Fibroblast of skin of left biceps (primary cell): ENCODE measurements at places on chromosomes 4 and X.

- no peak for DNase-seq
Observed at GRCh38 chr4:152572417-152573086, 36.7 kb upstream of the FBXW7 start.

- DNase-seq = no peak
Observed at GRCh38 chr4:40196724-40197281, at the start of gene RHOH. Gene RHOH (plus strand): TSS chr4:40197031. CDS start chr4:40243387, 46,356 bp downstream.

GRCh38 chr4:123555233-123555806, 158.7 kb downstream of the SPRY1 start:
- peak; percentile 93 for DNase-seq

GRCh38 chr4:2036327-2036726, 22.8 kb upstream of the NAT8L start:
- no peak for DNase-seq

DNA sequence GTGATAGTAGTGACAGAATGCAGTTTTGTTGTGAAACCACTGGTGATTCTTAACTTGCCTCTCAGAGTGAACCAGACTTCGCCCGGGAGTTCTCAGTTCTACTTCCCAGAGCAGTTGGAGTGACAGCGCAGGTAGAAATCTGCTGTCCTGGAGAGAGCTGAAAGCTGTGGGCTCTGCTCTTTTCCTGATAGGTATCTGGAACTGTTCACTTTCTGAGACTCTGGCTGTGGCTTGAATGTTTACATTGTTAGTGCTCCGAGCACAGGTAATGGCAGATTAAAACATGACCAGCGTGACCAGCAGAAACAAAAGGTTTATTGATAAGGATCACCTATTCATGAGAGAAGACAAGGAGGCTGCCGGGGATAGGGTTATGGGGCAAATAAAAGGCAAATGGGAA, 360.7 kb downstream of the BMPR1B start:
- DNase-seq = no peak

GRCh38 chr4:140049849-140050637, 103.9 kb downstream of the MAML3 start:
- no peak for DNase-seq

DNA sequence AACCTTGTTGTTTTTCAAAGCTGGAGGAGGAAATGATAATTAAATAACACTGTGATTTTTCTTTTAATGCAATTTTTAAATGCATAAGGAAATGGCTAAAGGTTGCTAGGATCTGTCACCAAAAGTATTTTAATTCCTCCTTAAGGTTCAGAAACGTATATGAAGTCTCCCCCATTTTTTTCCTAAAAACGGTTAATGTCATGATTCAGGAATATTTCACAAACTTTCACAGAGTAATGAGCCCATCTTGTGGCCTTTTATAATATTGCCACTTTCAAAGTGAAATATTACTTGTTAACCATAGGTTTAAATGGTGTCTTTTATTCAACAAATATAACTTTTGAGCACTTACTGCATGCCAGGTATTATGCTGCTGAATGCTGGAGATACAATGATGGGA, 99.5 kb upstream of the USP38 start:
- DNase-seq = no peak
